ENCODE measurements at places on chromosomes 3 and 15.

GRCh38 chr15:70627734-70628548, 135.4 kb downstream of the UACA start:
- no peak for DNase-seq

DNA sequence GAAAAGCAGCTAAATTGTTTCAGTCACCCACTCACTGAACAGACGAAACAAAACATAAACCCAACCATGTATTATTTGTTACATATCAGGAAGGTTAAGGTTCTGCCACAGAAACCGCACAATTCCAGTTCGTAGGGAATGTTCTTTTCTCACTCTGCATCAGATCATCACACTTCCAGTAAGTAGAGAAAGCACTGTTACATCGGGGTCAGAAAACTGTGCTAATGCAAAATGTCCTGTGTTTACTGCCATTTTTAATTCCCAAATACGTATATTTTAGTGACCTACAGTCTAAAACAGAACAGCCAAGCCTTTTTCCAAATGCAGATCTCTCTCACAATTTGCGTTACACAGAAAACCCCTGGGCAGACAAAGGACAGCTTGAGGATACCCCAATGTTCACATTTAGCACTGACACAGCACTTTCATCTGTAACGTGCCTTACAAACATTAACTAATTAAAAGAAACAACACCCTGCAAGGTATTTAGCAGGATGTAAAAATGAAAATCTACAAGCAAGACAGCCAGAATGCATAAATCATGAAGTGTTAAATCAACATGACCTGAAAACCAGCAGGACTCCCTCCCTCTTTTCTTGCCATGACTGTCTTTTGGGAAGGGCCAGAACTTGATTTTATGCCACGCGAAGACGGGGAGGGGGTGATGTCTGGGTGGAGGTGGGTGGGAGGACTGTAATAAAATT, 34.8 kb upstream of the SKIL start:
- DNase-seq, result no peak

- no peak for DNase-seq
Measured at GRCh38 chr3:52433328-52433995, 11.4 kb downstream of the SEMA3G start.

GRCh38 chr3:174907027-174907426, 47.9 kb downstream of the NAALADL2 start:
- no peak for DNase-seq

DNA sequence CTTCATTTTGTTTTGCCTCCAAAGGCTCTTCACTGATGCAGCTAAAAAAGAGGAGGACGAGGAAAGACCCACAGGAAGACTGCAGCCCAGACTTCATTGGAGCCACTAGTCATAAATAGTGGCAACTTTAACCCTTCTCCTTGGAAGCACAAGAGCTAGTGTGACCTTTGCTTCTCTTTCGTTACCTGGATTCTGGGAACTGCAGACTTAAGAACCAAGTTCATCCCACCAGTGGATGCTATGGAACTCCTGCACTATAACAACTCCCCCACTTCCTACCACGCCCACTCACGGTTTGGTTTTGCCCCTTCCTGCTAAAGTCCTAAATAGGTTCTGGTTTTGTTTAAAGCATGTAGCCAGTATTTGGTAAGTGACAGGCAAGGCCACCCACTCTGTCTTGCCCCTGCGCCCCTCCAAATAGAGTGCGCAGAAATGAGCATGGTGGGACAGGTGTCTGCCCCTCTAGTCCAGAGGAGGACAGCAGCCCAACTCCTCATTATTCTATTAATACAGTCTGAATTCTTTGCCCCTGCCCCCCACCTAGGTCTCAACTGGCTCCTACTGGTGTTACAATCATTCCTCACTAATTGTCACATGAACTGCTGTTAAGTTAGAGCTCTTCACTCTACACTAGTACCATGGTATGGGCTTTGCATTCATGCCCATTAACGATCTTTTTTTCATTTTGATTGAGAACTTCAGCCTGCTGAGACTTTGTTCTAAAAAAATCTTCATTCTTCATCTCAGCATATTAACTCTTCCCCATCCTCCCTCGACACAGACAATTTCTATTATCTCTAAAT, 504.6 kb downstream of the FOXP1 start:
- DNase-seq, result no peak

DNA sequence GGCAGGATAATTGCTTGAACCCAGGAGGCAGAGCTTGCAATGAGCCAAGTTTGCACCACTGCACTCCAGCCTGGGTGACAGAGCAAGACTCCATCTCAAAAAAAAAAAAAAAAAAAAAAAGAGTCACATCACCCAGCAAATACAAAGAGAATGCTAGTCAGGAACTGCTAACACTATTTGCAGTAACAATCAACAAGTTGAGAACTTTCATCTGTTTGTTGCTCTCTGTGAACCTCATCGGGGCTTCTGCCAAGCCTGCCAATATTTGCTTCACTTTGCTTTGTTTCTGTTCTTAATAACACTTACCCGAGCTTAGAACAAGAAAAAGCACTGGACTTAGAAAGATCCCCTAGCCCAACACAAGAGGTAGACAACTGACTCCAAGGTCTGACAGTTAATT, 76.9 kb downstream of the PLCH1 start:
- no peak for DNase-seq

DNA sequence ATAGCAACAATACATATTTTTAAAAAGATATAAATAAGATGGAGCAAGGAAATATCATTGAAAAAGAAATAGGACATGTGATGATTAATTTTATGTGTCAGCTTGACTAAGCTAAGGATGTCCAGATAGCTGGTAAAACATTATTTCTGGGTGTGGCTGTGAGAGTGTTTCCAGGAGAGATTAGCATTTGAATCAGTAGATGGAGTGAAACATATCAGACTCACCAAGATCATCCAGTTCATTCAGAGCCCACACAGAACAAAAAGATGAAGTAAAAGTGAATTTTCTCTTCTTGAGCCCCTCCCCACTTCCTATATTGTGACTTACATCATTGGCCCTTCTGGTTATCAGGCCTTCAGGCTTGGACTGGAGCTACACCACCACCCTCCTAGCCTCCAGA, 61.6 kb upstream of the TUSC7 start:
- no peak for DNase-seq

DNA sequence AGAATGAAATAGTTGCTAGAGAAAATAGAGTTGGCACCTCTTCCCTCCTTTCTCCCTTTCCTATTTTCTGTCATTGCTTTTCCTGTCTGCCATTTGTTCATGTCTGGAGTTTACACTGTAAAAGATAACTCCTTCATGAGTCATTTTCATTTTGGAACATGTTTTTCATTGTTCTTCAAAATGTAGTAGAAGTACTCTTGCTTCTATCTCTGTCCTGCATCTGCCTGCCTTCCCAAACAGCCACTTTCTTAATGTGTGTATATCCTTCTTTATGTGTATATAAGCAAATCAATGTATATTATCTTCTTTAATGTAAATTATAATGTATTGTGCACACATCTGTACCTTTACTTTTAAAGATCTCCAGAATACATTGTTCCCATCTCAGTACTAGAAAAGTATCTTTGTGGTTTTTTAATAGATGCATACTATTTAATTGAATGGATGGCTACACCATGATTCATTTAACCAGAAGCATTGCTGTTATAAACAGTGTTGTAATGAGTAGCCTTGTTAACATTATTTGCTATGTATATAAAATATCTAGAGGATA, 41.1 kb downstream of the TSC22D2 start:
- DNase-seq, result no peak

DNA sequence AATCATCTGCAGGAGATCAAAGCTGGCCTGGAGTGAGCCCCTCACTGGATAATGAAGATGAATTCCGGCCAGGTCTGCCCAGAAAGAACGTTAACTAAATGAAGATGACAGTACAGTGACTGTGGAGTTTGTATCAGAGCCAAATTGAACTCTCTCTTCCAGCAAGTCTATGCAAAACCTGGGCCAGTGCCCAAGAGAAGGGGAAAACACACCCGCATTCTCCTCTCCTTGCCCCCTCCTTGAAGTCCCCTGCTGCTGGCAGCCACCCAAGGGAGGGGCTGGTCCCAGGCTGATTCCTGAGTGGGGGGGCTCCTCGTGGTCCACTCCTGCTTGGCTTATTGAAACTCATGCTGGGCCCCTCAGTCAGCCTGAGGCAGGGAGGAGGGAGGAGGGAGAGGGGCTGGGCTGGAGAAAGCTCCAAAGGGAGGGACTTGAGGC, 155.7 kb downstream of the RAB11A start:
- peak; percentile 32 for DNase-seq

DNA sequence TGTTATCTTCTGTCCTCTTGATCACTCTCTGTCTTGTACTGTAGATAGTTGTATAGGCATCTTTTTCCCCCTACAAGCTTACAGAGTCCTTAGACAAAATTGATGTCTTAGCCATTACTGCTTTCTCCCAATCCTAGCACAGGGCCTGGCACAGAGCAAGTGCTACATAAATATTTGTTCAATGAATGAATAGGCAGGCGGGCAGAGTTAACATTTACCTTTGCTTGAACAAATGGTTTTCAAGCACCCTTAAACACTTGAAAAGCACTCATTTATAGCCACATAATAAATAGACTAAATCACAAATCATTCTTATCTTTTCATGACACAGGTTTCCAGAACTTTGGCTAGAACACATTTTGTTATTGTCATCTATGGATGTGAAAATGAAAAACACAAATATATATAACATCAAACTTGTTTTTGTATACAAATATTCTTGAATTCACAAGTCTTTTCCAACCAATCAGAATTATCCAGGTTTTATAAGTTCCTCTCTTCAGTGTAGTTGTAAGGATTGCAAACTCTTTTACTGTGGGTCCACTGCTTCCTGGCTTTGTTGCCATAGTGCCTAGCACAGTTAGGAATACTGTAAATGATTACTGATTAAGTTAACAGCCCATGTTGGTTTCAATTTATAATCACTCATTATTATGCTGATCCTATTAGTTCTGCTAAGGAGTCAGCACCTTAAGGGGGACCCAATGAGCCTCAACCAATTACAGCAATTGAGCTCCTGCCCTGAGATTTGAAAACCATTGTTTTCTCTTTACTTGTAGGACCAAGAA, 61.9 kb downstream of the ISL2 start:
- peak; percentile 36 for DNase-seq

- DNase-seq, result no peak
Measured at GRCh38 chr3:112974178-112974517, 755 bp downstream of the CD200R1 start.

DNA sequence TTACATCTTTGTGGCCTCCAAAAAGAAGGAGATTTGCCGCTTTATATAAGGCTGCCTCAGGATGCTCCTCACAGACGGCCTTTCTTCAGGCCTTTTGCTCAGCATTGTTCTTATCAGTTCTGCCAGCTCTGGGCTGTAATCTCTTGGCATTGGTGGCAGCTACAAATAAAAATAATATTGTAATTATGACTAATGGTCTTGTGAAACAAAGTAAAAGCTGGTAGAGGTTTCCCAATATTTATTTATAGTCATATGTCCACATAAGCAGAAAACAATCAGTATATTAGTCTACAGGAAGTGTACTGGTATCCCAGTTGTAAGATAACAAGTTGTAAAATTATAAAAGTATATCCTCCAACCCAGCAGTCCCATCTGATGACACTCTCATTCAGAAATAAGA, 7.3 kb downstream of the NEK4 start:
- no peak for DNase-seq

GRCh38 chr3:191961022-191961421, 500.1 kb downstream of the PYDC2 start:
- DNase-seq, result no peak

- DNase-seq, result no peak
Measured at GRCh38 chr3:9653565-9654248, 4.4 kb downstream of the MTMR14 start.

- no peak for DNase-seq
Measured at GRCh38 chr15:95019907-95020306, 788.5 kb downstream of the MCTP2 start.

DNA sequence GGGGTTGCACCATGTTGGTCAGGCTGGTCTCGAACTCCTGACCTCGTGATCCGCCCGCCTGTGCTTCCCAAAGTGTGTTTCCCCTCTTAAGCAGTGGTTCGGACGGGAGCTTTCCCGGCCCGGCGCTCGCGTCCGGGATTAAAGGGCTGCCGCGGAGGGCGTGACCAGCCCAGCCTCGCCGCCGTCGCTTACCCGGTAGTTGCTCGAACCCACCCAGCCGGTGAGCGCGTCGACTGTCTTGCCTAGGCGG, 513 bp downstream of the CLASP2 start:
- DNase-seq, result no peak

DNA sequence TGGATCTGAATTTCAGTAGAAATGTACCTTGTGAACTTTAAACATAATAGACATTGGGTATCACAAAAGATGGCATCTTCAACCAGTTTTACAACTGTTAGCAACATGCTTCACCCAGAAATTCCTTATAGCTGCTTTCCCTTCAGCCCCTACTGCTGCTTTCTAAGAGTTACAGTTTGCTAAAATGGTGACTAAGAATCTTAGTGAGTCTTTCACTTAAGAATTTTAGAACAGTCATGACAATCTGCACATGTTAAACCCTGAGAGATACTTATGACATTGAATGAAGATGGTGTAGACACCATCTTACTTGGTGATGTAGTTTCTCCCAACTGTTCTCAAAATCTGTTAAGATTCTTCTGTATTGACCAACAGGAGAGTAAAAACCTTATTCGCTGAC, 129.7 kb upstream of the UBE2E1 start:
- no peak for DNase-seq

GRCh38 chr3:21665444-21666100, 85.4 kb downstream of the ZNF385D start:
- no peak for DNase-seq

GRCh38 chr3:143247073-143247472, 127.5 kb downstream of the CHST2 start:
- no peak for DNase-seq

DNA sequence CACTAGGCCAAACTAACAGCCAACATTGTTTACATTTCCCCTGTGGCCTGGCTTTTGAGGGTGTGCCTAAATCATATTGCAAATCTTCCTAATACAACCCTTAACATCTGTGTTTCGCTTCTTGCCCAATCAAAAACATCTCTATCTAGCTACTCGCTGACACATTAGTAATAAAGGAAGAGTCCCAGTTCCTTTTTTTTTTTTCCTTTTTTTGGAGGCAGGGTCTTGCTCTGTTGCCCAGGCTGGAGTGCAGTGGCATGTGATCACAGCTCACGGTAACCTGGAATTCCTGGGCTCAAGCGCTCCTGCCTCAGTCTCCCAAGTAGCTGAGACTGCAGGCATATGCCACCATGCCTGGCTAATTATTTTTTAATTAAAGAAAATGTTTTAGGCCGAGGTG, 2.1 kb upstream of the SRPRB start:
- DNase-seq, result no peak

- DNase-seq, result no peak
Measured at GRCh38 chr3:29072611-29073010, 208.3 kb upstream of the RBMS3 start.

- no peak for DNase-seq
Measured at GRCh38 chr3:185460719-185461350, 38.0 kb downstream of the TMEM41A start.

- no peak for DNase-seq
Measured at GRCh38 chr3:50217681-50218080, 12.6 kb downstream of the SLC38A3 start.

- DNase-seq, result peak; percentile 95
Measured at GRCh38 chr3:150371741-150372254, 36.3 kb upstream of the TSC22D2 start.

DNA sequence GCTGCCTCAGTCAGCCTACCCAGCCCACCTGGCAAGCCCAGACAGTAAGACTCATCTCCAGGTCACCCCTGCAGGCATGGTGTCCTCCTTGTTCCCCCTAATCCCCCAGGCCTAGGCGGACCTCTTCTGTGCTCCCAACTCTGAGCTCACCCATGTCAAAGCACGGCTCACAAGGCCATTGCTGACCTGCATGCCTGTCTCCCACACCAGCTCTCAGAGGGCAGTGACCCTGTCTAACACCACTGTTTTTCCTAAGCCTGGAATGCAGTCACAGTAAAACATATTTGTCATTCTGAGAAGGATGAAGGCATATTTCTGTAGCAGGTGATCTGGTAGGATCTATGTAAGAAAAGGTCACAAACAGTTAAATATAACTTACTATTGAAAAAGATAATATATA, 110.3 kb upstream of the HACD2 start:
- DNase-seq, result no peak
